ENCODE measurements at places on chromosomes 3 and 15.

- no peak for DNase-seq
Observed at GRCh38 chr3:149031096-149031495, 39.8 kb downstream of the GYG1 start.

GRCh38 chr15:85482894-85483293, 102.5 kb downstream of the AKAP13 start:
- DNase-seq = peak; percentile 62

GRCh38 chr3:11618904-11619303, 24.8 kb downstream of the VGLL4 start:
- DNase-seq = no peak

GRCh38 chr3:106341087-106341486, 472.3 kb upstream of the CBLB start:
- peak; percentile 16 for DNase-seq

GRCh38 chr3:118666-119065, 77.9 kb upstream of the CHL1 start:
- no peak for DNase-seq

DNA sequence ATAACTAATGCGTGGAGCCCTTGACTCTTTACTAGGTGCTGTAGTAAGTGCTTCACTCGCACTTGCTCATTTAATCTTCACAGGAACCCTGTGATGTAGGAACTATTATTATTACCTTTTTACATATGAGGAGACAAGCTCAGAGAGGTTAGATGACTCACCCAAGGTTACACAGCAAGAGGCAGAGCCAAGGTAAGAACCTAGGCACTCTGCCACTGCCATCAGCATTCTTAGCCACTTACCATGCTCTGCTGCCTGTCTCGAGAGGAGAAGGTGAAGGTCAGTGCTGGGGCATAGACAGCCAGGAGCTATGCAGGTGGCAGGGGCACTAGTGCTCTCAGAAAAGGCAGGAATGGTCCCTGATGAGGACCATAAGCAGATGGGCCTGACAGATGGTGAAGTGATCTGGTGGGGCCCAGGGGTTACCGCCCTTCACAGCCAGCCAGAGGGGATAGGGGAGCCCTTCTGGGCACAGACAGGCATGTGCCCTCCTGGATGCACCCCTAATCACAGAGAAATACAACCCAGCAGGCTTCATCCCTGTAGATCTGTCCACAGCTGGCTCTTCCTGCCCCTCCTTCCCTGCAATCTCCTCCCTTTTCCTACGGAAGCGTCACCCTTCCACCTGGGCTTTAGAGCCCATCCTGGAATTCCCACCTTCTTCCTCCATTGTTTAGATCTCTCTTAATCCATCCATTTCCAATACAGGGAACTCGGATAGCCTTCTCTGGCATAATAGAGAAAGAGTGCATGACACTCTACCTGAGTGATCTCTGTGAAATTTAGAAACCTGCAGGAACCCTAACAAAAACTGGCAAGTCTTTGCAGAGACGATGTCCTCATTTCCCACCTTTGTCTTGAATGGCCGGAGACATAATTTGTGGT, 26.9 kb downstream of the ABTB1 start:
- no peak for DNase-seq

DNA sequence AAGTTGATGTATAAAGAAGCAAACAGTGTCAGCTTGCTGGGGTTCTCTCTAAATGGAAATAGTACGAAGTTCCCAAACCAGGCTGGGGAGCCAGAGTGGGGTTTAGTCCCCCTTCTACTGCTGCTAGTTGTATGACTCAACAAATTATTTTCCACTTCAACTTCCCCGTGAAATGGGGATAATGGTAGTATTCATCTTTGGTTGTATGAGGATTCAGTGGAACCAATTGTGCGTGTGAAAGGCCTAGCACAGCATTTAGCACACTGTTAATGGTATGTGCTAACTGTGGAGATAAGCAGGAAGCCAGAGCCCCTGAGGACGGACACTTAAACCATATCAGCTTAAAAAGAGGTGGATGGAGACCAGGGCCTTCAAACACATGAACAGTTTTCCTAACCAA, 4.2 kb downstream of the SORD start:
- DNase-seq = no peak

DNA sequence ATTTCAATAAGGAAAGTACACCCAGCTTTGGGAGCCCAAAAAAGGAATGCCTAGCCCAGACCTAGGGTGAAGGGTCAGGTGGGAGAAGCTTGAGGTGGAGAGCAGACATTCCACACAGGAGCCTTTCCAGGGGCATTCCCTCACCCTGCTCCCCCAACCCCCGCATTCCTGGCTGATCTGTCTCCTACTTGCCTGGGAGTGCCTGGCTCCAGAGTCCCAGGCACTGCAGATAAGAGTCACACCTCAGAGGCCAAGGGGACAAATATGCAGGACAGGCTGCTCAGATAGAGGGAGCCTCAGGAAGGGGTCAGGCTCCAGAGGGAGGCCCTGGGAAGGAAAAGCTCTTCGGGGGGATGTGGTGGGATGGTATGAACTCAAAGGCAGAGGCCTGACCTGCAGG, 20.8 kb upstream of the HCN4 start:
- no peak for DNase-seq

DNA sequence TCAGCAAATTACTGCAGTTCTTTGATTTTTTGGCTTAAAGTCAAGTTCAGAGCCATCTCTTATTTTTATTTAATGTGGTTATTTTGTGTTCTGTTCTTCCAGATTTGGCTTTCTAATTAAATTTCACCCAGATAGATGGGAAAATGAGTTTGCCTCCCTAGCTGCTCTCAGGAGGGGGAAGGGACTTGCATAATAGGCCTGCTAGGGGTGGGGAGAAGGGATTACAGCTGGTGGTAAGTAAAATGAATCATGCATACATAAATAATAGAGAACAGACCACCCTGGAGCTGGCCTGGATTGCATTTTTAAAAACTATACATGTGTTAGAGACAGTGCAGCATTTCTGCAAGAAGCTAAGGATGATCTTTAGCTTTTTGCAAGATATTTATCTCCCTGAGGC, 3.9 kb upstream of the PXYLP1 start:
- no peak for DNase-seq

DNA sequence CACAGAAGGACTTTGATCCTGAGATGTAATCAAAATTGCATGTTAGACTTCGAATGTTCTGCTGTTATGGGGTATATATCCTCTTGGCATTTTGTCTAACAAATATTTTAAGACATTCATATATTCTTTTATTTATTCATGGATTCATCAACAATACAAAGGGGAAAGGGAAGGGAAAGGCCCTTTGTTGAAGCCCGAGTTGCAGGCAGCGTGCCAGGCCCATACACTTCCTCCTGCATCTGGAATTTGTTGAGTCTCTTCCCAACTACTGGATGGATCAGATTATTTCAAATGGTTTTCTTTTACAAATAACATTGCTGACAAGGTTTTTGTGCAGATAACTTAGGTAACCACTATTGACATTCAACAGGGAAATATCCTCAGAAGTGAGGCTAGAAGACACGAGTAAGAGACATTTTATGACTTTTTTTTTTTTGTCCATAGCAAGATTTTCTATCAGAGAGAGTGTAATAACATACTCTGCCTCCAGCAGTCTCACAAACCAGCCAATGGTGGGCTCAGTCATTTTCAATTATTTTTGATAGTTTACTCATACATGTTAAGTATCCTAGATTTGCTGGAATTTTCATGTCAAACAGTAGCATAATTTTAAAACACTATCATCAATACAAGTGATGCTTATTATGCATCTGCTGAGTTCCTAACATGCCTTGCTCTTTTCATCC, 94.3 kb downstream of the RPL39L start:
- no peak for DNase-seq

DNA sequence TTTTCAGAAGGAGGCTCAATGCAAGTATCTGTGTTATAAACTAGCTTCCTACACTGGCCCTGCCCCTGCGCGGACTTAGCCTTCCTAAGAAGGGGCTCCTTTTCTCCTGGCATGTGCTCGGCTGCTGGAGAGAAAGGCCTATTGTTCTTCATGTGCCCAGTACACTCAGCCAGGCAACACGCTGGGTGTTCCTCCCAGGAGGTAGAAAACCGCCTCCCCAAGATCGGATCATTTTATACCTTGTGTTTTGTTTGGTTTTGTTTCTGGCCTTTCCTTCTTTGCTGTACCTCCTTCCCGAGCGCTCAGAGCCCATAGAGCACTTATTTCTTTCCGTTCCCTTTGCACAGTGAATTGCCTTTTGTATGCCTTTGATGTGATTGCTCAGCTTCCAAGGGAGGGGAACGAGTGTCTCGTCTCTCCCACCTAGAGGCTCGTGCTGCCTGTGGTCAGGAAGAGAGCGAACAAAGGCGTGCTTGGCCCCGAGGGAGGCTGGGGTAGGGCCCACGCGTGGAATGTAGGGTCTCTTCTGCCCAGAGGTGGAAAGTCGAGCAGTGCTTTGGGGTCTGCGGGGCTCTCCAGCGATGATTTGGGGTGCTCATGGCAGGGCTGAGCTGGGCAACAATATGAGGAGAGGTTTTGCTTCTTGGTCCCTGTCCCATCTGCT, 30.0 kb downstream of the CCNL1 start:
- no peak for DNase-seq

- DNase-seq = no peak
Observed at GRCh38 chr15:100235030-100235617, 106.7 kb downstream of the ADAMTS17 start.

DNA sequence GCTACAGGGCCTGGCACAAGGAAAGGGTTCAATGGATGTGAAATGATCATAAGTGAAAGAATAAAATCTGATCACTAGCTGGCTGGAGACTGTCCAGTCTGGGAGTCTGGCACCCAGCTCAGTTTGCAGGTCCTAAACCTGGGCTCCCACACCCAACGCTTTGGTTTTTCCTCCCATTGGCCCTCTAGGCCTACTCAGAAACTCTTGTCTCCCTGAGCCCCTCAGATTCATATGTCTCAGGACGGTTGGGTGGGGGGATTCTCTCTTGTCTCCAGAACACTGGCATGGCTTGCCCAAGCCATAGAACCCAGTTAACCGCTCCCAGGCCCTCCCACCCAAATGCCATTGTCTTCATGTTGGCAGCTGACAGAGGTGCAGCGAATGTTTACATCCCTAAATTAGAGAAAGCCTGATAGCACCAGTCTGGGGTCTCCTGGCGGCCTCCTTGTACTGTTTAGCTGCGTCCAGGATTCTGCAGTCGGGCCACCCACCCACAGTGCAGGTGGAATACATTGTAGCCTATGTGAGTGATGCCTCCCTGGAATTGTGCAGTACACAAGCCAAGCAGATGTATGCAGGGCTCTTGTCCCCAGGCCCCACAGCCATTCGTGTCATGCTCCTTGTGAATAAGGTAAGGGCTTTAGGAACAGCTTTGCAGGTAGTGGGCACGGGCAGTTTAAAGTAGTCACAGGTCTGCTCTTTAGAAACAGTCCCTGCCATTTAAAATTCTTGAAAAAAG, 266.3 kb downstream of the XXYLT1 start:
- DNase-seq = no peak

DNA sequence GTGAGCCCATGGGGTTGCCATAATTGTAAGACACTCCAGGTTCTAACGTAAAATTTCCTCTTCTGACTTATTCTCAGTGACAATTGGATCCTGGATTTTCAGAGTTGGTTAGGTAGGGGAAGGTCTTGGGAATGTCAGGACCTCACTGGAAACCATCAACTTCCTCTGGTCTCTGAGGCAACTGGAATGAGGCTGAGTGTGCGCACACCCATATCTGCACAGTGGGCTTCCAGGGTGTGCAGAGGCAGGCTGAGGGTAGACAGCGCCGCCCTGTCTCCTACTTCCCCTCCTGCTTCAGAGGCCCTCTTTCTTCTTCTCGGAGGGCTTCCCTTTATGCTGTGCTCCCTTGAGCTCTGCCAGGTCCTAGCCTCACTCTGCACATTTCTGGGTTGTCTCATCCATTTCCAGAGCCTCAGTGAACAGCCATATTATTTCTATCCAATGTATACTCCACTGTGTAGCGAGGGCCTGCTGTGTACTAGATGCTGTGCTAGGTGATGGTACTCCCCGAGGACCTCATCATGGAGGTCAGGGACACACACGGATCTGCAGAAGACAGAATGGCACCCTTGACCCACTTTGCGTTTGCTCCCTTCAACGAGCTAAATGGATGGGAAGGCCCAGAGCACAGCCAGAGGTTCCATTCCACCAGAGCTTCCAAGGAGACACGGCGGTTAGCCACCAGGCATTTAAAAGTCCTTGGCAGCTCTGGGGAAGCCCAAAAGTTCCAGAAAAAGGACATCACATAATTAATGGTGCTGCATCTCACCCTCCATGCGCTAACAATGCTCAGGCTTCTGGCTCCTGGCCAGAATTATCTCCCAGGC, 18.3 kb downstream of the ACAA1 start:
- no peak for DNase-seq
